Germinal center (tissue), 1 donor: ENCODE measurements at places on chromosomes 3 and 15.

DNA sequence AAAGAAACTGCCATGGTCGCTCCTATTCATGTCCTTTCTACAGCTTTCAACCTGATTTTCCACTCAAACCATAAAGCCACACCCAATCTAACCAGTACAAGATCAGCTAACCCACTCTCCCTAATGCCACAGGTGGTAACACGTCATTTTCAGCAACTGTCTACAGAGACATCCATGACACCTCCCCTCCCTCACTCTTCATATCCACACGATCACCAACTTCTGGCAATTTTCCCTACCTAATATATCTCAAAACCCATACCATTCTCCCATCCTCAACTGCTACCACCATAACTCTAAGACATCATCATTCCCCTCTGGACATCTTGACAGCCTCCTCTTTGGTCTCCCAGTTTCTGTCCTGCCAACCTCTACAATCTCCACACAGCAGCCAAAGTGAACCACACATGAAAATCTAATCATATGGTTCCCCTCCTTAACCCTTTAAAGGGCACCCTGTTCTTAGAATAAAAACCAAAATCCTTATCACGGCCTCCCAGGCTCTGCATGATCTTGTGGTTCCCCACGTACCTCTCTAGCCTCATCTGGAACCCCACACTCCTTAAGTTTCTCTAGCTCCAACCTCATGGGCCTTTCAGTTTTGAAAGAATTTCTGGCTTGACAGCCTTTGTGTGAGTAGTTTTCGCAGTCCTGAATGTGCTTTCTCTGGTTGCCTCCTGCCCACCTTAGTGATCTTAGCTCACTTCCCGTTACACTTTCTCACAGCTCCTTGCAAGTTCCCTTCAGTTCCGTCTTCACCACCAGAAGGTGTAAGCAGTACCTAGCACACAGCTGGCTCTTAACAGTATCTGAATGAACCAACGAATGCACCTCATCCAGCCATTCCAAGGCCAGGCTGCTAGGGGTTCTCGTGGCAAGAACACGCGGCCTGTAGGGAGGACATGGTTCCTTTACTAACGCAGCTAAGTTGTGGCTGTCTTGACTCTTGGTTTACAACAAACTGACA, 33.4 kb downstream of the SPINK8 start:
- DNase-seq = peak; percentile 59

DNA sequence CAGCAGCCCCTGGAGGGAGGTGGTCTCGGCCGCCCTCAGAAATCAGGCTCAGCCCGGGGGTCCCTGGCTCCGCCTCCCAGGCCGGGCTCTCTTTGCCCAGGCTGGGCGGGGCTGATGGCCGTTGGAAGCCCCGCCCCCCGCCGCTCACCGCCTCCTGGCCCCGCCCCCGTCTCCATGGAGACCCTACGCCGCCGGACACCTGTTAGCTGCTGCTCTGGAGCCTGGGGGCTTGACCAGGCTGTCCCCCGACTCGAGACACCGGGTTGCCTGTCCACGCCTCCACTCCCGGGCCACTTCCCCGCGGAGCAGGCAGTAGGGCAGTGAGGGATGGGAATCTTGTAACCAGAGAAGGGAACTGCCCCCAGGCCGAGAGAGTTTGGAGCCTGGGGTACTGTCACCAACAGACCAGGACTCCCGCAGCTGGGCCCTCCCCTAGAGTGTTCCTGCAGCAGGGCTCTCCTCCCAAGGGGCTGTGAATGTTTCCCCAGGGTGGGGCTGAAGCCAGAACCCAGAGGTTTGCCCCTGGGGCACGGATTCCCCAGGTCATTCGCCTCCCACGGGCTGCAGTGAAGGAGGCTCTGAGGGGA, 27.8 kb upstream of the RPL32 start:
- peak; percentile 71 for DNase-seq

- no peak for DNase-seq
These were observed 103.7 kb downstream of the RPL22L1 start for GRCh38 chr3:170766253-170766652.

DNA sequence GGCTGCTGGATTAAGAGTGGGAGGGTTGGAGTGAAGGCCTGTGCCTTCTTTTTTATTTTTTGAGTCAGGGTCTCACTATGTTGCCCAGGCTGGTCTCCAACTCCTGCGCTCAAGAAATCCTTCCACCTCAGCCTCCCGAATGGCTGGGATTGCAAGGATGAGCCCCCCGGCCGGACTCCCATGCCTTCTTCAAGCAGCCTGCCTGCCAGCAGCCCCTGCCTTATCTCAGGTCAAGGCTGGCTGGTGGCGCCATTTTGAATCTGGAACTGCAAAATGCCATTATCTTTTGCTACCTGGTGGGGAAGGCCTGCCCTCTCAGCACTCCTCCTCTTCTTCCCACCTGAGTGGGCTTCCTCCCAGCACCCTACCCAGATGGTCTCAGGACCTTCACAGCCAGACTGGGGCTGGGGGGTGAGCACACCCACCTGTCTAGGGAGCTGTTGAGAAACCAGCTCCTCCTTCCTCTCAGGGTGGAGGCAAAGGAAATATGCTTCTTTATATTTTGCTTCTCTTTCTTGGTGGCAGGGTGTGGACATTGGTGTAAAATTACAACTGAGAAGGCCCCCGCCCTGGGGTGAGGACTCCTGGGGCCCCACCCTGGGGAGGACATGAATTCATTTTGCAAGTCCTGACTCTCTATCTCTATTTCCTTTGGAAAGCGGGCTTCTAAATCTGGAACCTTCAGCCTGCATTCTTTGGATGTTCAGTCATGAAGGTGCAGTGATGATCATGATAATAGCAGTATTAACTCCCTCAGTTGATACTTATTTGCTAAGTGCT, 7.7 kb upstream of the FLNB start:
- DNase-seq = no peak

DNA sequence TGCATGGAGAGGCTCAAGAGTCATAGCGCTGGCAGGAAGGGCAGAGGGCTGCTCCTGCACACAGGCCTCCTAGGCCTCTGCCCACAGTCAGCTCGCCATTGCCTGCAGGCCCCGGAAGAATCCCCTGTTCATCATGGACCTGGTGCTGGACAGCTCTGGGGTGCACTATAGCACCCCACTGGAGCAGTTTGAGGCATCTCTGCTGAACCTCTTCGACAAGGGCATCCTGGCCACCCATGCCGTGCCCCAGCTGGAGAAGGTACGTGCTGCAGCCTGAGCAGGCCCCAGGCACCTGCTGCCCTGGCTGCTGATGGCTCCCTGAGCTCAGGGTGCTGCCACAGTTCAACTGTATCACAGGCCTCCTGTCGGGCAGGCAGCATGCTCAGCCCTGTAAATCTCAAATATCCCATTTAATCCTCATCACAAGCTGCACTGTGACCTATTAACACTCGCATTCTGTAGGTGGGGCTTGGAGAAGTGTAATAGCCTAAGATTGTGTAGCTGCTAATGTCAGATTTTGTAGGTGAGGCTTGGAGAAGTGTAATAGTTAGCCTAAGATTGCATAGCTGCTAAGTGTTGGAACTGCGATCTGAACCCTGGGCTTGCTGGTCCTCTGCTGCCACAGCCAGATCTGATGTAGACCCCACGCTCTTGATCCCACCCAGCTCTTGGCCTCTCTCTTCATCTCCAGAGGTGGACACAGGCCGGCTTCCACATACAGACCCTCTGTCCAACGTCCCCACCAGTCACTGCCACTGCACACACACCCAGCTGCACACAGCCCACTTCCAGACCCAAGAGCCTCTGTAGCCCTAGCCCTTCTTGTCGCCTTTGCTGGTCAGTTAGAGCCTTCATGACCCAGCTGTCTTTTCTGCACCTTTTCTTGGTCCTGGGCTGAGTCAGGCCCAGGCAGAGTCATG, 31.9 kb downstream of the DNAH1 start:
- DNase-seq = no peak

GRCh38 chr3:130470126-130470525, 46.9 kb upstream of the COL6A6 start:
- DNase-seq = no peak

GRCh38 chr15:81222007-81222406, 25.3 kb downstream of the IL16 start:
- no peak for DNase-seq

DNA sequence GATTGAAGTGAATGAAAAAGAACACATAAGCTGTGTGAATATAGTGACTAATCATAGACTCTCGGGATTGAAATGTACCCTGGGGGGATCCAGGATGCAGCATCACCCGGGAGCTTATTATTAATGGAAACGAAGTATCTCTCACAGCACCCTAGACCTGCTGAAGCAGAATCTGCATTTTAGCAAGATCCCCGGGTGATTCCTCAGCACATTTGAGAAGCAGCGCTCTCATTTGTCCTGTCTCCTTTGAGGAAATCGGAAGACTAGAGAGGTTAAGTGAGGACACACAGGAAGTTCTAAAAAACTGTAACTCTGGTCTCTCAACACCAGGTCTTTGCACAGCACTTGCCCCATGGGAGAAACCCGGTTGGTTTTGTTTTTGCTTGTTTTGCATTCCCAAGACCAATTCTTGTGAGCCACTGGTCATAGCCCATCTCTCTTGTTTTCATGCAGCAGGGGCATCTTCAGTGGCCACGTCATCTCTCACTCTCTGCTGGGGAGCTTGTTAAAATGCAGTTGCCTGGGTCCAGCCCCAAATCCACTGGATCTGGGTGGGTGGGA, 30.2 kb downstream of the ZNF710 start:
- DNase-seq = peak; percentile 55
